ENCODE measurements at places on chromosomes 2 and 18. TPM values are rescaled to one million over a fixed set of nuclear protein-coding genes. Genes with fewer than 3 reads are reported as not detected.
A peak's percentile ranks its signal among the peaks of the same experiment; 100 is the strongest.

DLX1 gene
- polyA plus RNA-seq, result 9.5 TPM

GRCh38 chr2:56286936-56287335 lies 103.1 kb downstream of the CCDC85A start:
- no peak for DNase-seq

DNA sequence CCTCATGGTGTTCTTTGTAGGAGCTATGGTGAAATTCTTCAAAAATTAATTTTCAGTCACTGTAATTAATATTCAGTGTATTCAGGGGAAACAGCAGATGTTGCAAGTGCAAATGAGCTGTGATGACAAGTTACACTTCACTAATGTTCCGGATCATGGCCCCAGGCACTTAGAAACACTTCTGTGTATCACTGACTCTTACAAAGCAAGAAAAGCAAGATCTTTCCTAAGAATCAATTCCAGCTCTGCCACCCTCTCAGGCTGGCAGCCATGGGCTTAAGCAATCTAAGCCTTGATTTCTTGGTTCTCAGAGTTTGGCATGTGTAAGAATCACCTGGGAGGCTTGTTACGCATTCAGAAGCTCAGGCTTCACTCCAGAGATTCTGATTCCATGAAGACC lies 78.0 kb downstream of the MARCHF4 start:
- DNase-seq, result no peak

DNA sequence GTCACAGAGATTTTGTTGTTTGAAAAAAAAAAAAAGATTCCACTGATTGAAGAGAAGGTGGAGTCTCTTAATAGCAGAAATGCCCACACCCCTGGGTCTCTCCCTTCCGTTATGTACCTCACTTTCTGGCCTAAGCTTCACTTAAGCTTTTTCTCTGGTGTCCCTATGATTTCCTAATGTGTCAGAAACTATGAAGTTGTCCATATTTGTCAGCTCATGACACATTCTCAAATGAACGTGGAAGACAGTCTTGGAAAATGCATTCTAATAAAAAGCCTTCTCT lies 5.4 kb upstream of the MALL start:
- peak; percentile 12 for DNase-seq

GRCh38 chr18:35888329-35888728 lies 84.2 kb upstream of the RMP24 start:
- no peak for DNase-seq

DNA sequence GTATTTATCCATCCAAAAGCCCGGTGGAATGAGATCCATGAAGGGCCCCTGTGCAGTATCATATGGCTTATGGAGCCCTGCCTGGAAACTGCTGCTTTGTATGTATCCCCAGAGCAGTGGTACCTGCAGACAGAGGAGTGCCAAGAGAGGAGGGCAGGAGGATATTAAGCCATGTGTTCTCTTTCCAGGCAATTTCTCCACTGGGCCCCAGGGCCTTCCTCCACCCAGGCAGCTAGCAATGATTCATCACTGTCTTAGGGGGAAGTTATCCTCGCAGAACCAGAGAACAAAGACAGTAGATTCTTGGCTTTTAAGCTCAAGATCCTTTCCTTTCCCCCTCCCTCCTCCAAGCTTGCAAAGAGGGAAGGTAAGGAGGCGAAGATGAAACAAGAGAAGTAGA lies 98.1 kb downstream of the LRRC30 start:
- DNase-seq, result peak; percentile 2

Data from GM23248 (cell line).